ENCODE measurements at places on chromosomes 11 and 22.
A peak's percentile ranks its signal among the peaks of the same experiment; 100 is the strongest.

DNA sequence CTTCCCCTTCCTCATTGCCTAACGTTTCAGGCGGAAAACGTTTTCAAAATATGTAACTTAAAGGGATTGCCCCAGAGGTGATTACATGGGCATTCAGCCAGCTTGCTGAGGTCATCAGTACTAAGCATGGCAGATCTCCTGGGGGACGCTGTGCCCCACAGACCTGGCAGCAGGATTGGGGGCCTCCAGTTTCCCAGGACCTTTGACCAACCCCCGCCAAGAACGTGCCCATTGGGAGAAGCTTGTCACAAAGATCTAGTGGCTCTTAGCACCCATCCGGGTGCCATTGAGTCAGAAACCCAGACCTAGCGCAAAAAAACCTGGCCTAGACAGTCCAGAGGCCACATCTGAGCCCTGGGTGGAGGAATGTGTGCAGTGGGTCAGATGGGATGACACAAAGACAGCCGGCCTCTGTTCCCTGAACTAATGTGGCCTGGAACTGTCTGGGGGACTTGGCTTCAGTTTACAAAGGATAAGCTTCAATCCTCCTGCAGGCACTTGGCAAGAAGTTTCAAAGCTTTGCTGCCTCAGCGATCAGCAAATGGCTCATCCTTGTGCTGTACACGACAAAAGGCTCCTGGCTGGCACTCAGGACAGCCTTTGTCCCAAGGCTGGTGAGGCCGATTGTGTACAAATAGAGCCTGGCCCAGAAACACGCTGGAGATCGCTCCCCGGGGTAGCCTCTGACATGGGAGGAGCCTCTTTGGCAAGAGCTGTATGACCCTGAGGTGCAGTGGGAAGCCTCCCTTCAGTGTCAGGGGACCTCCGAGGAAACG is 9.5 kb downstream of the C1QTNF6 start:
- no peak for DNase-seq

- no peak for DNase-seq
Observed at GRCh38 chr11:33997584-33998251, 53.8 kb upstream of the CAPRIN1 start.

DNA sequence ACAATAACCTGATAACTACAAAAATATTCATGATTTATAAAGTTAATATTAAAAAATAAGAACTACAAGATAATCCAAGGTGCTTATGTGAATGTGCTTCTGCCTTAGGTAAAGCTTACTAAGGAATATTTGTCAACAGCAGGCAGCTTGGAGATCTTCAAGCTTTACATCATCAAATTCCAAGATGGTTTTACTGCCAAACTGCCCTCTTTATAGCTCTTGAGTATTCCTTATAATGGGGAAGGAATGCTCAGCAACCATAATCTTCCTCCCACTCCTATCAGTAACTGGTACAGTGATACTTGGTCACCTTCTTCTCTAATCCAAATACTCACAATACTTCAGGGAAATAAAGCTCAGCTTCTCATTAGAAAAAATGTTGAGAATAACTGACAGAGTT is 30.1 kb downstream of the SBF2 start:
- no peak for DNase-seq

- no peak for DNase-seq
Observed at GRCh38 chr11:65736810-65737209, 16.2 kb upstream of the RNASEH2C start.

GRCh38 chr11:8018484-8019313 is 31.6 kb downstream of the EIF3F start:
- peak; percentile 85 for DNase-seq

DNA sequence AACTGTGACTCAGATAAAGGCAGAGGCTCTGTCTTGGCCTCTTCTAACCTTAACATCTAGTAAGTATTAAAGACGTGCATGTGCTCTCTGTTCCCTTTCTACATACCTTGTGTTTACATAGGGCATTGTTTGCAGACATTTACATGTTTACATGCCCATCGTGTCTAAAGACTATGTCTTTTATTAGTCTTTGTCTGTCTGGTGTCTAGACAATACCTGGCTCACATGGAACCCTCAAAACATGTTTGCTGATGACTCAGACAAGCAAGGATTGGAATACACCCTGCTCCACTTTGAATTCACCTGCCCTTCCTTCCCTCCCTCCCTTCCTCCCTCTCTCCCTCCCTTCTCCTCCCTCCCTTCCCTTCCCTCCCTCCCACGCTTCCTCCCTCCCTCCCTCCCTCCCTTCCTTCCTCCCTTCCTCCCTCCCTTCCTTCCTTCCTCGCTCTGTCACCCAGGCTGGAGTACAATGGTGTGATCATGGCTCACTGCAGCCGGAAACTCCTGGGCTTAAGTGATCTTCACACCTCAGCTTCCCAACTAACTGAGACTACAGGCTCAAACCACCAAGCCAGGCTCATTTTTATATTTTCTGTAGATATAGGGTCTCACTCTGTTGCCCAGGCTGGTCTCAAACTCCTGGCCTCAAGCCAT is 23.7 kb upstream of the SORL1-AS1 start:
- DNase-seq: no peak

DNA sequence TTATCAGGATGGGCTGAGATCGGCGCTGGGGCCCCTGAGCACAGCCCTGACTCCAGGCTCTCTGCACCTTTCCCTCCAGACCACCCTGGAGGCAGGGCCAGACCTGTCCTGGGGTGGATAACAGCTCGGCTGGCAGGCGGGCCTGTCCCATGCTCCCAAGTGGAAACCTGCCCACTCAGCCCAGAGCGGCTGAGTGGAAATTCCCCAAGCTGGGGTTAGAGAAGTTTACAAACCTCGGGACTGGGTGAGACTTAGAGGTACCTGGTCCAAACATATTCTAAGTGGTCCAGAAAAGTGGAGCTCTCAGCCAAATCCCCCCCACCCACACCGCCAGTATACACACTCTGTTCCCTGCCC is 4.8 kb upstream of the FXYD2 start:
- no peak for DNase-seq

DNA sequence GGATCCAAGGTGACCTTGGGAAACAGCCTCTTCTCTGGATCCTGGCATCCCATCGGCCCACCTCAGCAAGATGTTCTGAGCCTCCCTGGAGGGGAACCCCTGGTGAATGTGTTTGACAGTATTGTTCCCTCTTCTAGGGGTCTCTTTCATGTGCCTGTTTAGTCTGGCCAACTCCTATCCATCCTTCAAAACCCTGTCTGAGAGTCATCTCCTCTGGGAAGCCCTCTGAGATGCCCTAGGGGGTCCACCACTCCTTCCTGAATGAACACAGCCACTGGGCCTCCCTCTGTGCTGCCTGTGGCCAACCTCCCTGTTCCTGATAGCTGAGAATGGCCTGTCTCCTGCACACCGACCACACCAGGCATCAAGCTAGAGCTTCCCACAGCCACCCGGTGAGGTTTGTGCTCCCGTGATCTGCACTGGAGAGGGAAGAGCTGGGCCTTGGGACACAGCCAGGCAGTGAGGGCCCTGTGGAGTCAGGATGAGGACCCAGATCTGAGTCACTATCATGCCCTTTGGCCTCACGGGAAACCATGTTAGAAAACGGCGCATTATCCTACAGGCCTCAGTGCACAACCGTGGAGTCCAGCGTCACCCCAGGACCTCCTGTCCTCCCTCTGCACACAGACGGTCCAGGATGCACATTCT is 8.8 kb downstream of the WNT7B start:
- no peak for DNase-seq

DNA sequence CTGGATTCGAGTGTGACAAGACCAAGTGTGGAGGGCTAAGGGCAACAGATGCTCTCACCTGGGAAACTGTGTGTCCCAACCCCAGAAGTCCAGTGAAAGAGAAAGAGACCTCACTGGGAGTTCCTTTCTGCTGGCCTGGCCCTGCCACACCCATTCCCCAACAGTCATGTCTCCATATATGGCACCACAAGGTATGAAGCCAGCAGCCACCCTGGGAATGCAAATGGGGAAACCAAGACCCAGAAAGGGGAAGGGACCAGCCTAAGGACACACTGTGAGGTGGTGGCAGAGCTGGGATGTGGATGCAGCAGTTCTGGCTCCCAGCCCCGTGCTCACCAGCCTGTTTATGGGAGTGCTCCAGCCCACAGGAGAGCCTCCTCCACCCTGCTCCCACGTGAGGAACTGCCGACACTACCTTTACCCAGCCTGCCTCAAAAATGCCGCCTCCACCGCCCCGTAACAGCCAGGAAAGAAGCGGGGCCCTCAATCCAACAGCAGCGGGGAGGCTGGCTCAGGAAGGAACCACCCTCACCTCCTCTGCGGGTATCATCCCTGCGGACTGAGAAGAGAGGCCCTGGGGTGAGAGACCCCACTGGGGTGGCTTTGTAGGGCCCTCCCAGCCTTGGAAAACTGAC is 12.6 kb downstream of the LMO1 start:
- DNase-seq: peak; percentile 9

DNA sequence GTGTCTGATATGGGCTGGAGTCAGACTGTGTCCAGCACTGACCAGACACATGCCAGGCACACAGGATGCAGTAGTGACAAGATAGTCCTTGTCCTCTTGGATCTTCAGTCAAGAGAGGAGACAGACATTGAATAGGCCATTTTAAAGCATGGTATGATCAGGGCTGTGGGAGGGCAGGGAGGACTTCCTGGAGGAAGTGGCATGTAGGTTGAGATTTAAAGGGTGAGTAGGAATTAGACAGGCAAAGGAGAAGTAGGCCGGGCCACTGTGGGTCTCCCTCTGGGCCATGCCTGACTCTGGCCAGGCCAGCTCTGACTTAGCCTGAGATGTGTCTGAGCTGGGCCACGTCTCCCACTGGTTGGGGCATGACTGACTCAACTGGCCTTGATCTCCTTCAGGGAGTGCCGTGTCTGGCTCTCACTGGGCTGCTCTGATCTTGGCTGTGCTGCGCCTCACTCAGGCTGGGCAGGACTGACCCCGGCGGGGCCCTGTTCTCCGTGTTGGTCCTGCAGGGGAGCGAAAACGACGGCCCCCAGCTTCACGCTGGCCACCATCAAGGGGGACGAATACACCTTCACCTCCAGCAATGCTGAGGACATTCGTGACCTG is 71.2 kb downstream of the MYO7A start:
- DNase-seq: peak; percentile 7

GRCh38 chr11:105162506-105162905 is 22.9 kb upstream of the CARD18 start:
- DNase-seq: no peak

DNA sequence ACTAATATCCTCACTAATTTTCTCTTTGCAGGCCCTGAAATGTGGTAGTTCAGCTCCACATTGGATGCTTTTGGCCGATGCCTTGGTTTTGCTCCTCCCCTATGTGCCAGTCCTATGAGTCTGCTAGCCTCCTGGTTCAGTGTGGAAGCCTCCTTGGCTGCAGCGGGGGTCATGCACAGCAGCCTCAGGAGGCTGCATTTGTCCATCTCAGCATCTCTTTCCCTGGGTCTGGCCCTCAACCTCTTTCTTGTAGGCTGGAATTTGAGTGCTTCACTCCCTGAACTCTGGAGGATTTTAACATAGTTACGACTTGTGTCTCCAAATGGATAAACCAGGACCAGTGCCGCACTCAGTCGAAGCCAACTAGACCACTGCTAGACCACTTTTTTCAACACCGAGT is 34.9 kb downstream of the SCUBE2 start:
- DNase-seq: no peak

GRCh38 chr11:110295531-110296225 is 736 bp downstream of the RDX start:
- peak; percentile 53 for DNase-seq

- DNase-seq: no peak
Observed at GRCh38 chr11:71301046-71301857, 48.9 kb upstream of the SHANK2 start.

- no peak for DNase-seq
Observed at GRCh38 chr11:35639591-35640179, 21.4 kb downstream of the FJX1 start.

- no peak for DNase-seq
Observed at GRCh38 chr11:93783765-93784144, 327 bp upstream of the MED17 start.

DNA sequence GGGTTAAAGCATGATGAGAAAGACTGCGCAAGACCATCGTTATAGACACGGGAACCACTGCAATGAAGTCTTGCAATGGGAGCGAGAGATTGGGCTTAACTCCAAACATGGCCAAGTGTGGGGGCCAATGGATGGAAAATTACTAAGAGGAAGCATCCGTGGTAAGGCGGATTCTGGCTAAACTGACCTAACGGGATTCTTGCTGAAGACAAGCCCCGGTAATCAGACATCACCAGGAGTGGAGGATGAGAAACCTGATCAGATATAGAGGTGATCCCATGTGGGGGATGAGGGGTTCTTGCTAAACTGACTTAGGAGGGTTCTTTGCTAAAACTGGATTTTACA is 5.8 kb upstream of the SYNGR1 start:
- DNase-seq: no peak

DNA sequence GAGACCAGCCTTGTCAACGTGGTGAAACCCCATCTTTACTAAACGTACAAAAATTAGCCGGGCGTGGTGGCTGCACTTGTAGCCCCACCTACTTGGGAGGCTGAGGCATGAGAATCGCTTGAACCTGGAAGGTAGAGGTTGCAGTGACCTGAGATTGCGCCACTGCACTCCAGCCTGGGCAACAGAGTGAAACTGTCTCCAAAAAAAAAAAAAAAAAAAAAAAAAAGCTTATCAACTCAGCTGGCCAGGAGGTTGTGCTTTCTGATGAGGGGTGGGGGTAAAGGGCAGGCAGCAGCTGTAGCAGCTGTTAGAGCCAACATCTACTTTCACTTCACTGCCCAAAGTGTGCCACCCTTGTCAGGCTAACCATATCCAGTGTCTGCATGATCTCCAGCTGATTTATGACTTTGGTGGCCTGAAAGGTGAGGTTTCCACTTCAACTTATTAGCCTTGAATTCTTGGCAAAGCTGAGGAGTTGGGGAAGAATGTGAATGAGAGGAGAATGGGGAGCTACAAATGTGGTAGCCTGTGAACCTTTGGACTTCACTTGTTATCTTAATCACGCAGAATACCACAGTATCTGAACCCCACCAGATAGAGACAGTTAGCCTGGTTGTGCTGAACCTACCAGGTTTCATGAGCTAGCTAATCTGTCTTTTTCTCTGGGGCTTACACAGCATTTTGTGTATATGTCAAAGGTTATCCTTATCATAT is 19.6 kb downstream of the RNF121 start:
- no peak for DNase-seq

- no peak for DNase-seq
Observed at GRCh38 chr11:127859941-127860354, 727.4 kb downstream of the ETS1 start.

DNA sequence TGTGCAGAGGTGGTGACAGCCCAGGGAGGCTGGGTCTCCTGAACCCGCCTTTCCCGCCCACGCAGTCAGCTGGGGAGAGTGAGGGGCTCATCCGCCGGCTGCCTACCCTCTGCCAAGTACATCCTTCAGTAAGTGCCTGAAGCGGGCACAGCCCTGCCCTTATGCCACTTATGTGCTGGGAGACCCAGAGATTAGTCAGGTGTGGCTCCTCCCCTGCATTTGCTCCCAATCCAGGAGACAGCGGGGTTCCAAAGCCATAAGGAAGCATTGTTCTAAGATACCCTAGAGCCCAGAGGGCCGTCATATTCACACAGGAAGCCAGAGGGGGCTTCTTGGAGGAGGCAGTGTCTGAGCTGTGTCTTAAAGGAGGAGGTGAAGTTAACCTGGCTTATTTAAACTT is 5.8 kb upstream of the PPP6R3 start:
- DNase-seq: no peak
